ENCODE measurements at places on chromosomes 3 and 15.

GRCh38 chr3:160804762-160805161 is 48.7 kb downstream of the PPM1L start:
- no peak for DNase-seq

DNA sequence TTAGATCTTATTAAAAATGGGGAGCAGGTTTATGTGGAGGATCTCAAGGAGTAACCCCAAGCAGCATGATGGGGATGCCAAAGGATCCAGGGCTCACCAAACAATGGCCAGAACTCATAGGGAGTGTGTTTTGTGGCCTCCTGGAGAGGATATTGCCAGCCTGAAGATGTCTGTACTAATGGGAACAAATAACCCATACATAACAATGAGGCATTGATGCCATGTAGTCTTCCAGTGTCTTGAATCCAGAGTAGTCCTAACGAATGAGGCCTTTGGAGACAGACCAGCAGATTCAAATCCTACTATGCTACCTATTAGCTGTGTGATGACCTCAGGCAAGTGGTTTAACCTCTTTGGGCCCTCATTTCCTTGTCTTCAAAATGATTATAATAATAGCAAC is 45.0 kb upstream of the CMSS1 start:
- DNase-seq, result no peak

- no peak for DNase-seq
These were observed 8.6 kb upstream of the FBN1 start for GRCh38 chr15:48653913-48654670.

- DNase-seq, result no peak
These were observed 19.2 kb downstream of the SLC15A2 start for GRCh38 chr3:121913305-121913990.

GRCh38 chr3:52781741-52782140 is 4.3 kb downstream of the ITIH1 start:
- no peak for DNase-seq

- no peak for DNase-seq
These were observed 5.9 kb downstream of the TOP2B start for GRCh38 chr3:25658836-25659235.

- no peak for DNase-seq
These were observed 337.1 kb downstream of the IL20RB start for GRCh38 chr3:137294839-137295238.
